ENCODE measurements at places on chromosomes 11 and 22. TPM values are rescaled to one million over a fixed set of nuclear protein-coding genes. Genes with fewer than 3 reads are reported as not detected.

Gene SMTNL1
- total RNA-seq = not detected

Gene KRTAP5-2
- total RNA-seq = not detected

DNA sequence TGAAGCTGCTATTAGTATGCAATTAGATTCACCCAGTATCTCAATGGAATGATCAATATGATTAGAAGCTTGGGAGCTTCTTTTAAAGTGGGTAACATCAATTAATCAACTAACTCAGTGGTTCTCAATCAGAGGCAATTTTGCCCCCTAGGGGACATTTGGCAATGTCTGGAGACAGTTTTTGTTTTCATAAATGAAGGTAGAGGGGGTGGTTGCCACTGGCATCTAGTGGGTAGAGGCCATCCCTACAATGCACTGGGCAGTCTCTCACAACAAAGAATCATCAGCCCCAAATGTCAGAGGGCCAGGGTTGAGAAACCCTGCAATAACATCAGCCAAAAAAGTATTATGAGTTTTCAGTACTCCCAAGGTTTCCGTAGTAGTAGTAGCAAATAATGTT is 5.9 kb upstream of the AMOTL1 start:
- DNase-seq = no peak

GRCh38 chr11:125871391-125872137 is 15.9 kb upstream of the HYLS1 start:
- peak; percentile 7 for DNase-seq

- no peak for DNase-seq
Observed at GRCh38 chr22:36715647-36716046, 12.1 kb upstream of the CACNG2 start.

GRCh38 chr11:48025293-48025983 is 45.1 kb downstream of the PTPRJ start:
- DNase-seq = no peak
